Left lung (tissue), 14 donors: ENCODE measurements at places on chromosomes 16 and 17. TPM values are rescaled to one million over a fixed set of nuclear protein-coding genes. Genes with fewer than 3 reads are reported as not detected.

- no peak for DNase-seq
Observed at GRCh38 chr17:80474961-80475909, 1.2 kb downstream of the NPTX1 start.

IGSF6 gene
- 6.4 TPM for polyA plus RNA-seq

GRCh38 chr17:75418531-75418930 lies 13.1 kb upstream of the GRB2 start:
- DNase-seq = no peak

- DNase-seq = peak; percentile 41
Observed at GRCh38 chr17:82647593-82648164, 565 bp downstream of the WDR45B start.

CDC6 gene
- 20.3 TPM for polyA plus RNA-seq

GRCh38 chr17:4712526-4712925 lies 2.1 kb downstream of the ARRB2 start:
- no peak for DNase-seq

KRTAP4-11 gene
- 0.23 TPM for polyA plus RNA-seq

DNA sequence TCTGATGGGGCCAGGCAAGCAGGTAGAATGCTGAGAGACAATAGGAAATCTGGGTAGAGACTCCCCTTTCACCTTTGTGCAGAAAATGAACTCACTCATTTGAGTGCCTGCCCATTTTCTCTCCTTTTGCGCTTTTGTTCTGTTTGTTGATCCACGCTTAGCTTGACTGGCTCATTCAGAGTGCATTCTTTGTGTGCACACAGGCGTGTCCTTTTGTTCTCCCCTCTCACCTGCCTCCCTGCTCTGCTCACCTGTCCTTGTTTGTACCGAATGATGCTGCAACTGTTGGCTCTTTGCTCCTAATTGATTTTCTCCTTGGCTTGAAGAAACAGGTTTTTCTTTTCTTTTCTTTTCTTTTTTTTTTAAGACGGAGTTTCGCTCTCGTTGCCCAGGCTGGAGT lies 15.8 kb downstream of the PGS1 start:
- DNase-seq = no peak

GRCh38 chr16:88064889-88065746 lies 113.9 kb downstream of the BANP start:
- no peak for DNase-seq

DNA sequence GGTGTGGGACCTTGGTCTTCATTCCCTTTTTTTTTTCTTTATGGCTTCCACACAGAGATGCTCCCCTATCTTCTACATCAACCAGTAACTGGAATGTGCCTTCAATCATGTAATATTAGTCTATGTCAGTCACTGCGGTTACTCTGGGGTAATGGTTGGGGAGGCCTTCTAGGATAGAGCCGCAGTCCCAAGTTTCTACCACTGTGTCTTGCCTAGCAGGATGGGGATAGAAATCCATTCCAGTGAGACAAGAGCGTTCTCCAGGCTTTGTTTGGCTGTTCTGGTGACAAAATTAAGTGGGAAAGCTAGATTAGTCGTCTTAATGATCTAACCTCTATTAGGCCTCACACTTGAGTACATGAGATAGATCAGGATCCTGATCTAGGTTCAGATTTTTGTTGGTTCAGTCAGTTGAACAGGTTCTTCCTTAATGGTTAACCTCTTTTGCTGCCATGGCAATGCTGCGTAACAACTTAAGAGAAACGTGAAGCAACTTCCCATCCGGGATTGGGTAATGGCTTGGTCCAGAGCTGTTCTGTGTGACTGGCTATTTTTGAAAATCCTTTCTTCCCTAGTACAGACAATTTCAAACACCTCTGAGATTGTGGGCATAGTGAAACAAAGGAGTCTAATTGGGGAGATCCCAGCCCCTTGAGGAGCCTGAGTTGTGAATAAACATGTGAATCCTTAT lies 8.7 kb downstream of the MSL1 start:
- DNase-seq = no peak

HSD17B1 gene
- 4.8 TPM for polyA plus RNA-seq

SOCS1 gene
- 24.6 TPM for polyA plus RNA-seq

DNA sequence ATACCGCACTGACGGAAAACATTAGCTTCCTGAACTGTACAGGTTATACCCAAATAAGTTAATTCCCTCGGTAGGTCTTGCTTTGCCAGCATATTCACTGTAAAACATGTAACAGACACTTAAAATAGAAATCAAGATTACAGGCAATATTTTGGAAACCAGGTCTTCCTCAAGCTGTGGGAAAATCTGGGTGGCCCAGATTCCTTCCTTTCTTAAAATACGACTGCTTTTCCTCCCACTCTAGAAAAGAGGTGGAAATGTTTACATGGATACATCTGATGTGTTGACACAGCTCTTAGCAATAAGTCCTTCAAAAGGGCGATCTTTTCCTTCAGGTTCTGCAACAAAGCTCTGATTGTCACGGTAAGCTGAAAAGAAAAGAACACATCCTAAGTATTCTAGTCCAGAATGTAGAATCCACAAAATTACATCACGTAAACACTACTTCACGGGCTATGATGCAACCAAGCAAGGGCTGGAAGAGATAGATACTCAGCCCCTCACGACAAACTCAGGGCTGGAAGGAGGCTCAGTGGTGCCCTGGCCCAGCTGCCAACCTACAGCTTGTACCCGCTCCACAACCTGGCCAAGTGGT lies 18.4 kb downstream of the STX8 start:
- no peak for DNase-seq

CHST5 gene
- polyA plus RNA-seq = 0.48 TPM

DNA sequence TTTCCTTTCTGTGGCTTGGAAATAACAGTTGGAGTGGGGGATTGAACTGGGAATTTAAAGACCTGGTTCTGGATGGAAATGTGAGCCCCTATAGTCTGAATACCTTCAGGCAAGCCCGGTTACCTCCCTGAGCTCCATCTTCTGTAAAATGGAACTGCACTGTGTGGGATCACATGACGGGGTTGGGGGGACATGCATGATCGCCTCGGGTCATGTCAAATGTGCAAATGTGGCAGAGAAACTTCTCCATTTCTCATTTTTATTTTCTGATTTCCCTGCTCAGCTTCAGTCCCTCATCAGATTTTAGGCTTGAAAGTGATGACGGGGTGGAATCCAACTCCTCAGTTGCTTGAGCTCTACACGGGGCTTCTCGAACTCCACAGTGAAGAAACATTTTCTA lies 1.5 kb downstream of the MT1B start:
- DNase-seq = no peak

GNGT2 gene
- 4.2 TPM for polyA plus RNA-seq

DNA sequence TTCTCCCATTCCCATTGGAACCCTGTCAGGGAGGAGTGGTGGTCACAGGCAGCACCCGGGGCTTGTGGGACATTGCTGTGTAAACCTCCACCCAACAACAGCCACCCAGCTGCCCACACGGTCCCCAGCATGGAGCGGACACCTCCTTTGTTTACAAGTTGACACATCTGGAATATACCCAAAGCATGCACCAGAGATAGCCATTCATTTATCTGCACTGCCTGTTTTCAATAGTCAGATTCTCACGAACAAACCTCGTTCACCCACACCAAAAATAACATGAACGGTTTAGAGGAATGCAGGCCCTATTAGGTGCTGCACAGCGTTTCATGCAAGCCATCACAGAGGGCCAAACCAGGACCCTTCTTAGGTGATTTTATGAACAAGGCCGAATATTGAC lies 244.8 kb downstream of the FOXL1 start:
- no peak for DNase-seq

GRCh38 chr17:11690681-11691080 lies 92.4 kb downstream of the DNAH9 start:
- no peak for DNase-seq

ZNF385C gene
- 3.8 TPM for polyA plus RNA-seq

DNA sequence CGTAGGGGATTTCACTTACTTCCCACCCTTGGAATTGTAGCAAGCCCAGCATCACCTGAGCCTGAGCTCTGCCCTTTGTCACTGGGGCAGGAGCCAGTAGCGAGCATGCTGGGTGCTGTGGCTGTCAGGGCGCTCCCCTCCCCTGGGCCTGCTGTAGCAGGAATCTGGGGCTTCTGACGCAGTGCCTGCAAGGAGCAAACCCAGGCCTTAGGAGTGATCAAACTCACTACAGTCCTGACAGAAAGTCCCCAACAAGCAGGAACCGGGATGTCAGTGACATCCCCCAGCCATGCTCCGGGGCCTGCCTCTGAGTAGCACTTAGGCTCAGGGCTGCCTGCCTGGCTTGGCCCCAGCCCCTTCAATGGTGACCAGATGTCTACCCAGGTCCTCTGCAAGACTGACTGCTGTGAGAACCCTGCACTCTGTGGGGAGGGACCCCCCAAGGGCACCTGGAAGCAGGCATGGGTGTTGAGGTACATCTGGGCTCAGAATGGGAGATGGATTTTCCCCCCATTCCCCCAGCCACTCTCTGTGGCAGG lies 23.5 kb downstream of the PLD6 start:
- DNase-seq = peak; percentile 44

ABCC12 gene
- 0.15 TPM for polyA plus RNA-seq

- DNase-seq = no peak
Observed at GRCh38 chr17:56665864-56666263, 72.4 kb downstream of the NOG start.

DNA sequence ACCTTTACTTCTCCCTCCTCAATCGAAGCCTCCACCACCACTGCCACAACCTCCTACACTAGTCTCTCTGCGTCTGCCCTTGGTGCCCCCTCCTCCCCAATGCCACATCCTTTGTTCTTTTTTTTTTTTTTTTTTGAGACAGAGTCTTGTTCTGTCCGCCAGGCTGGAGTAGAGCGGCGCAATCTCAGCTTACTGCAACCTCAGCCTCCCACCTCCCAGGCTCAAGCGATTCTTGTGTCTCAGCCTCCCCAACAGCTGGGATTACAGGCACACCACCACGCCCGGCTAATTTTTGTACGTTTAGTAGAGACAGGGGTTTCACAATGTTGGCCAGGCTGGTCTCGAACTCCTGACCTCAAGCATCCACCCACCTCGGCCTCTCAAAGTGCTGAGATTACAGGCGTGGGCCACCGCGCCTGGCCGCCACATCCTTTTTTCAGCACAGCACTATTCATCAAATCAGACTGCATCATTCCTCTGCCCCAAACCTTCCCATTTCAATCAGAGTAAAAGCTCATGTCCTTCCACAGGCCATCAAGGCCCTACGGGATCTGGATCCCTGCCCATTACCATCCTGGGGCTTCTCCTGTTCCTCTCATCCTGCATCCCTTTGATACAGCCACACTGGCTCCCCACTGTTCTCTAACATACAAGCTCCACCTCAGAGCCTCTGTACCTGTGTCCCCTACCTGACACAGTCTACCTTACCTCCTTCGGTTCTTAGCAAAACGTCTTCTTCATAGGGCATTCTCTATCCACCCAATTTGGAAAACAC lies 2.0 kb downstream of the KLHL11 start:
- no peak for DNase-seq

FOXC2 gene
- polyA plus RNA-seq = 0.81 TPM

DNA sequence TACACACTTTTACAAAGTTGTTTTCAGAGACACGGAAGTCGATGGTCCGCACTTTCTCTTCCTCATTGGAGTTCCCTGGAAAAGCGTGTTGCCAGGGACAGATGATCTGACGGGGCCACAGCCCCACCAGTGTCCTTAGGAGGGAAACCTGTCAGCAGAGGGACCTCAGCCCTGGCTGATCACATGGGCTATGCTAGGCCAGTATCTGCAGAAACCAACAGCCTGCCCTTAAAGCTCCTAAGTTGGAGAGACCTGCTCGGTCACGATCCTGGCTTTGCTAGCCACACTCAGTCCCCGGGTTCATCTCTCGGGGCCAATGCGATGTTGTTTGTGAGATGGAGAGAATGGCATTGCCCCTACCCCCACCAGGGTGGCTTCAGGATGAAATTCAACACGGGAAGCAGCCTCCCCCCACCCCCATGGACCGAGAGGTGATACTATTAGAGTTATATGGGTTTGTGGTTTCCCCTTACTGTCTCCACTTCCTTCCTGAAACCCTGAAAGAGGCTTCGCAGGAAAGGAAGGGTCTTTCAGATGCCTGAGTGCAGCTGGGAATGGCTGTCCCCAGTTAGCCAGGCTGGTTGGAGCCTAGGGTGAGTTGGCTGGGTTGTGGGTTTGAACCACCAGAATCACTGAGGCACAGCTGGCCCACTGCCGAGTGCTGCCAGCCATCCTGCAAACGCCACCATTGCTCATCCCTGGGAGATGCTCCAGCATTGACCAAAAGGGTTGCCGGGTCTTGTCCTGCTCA lies 16.6 kb downstream of the RMI2 start:
- DNase-seq = no peak

DNA sequence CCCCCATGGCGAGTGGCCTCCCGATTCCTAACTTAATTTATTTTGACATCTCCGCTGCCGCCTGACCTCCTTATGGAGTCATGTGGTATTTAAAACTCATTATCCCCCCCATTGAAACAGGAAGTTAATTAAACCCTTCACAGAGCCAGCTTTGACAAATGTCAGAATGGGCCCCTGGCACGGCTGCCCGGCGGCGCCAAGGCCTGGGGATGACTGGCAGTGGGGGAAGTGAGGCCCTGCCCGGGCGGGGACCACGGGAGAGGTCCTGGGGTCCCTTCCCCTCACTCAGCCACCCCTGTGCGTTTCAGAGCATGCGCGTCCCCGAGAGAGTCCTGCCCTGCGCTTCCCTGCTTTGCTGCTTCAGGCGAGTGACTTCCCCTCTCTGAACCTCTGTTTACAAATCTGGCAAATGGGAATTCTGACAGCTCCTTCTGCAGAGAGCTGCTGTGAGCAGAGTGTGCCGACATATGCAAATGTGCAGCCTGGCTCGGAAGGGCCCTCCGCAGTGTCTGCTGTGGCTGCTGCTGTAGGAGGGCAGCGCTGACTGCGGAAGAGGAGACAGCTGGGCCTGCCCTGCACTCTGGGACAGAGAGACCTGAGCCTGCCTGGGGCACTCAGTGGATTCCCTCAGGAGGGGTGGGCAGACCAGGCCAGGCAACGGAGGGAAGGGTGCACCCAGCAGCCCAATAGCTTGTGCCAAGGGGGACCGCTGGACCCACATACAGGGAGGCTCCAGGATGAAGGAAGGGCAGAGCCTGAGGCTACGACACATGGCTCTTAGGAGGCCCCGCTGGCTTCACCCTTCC lies 4.4 kb upstream of the ZFPM1 start:
- no peak for DNase-seq

- DNase-seq = no peak
Observed at GRCh38 chr16:80894091-80894490, 89.7 kb upstream of the CDYL2 start.

ZNF200 gene
- 13.3 TPM for polyA plus RNA-seq

DNA sequence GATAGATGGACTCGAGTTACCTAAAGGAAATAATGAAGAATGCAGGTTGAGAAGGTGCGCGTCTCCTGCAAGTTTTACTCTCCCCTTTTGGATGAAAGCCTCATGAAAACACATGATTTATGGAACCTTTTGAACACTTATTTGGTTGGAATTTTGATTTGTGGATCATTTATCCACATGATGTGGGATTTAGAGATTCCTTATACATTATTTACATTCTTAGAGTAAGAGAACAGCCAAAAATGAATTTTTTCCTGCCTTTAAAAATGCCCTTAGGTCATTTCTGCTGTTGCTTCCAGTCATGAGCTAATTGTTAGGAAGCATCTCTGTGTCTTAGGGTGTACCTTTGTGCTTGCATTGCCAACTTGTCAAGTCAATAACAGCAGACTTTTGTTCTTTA lies 99.9 kb downstream of the RPTOR start:
- DNase-seq = no peak

- DNase-seq = no peak
Observed at GRCh38 chr16:80846680-80847079, 42.3 kb upstream of the CDYL2 start.

- no peak for DNase-seq
Observed at GRCh38 chr17:65109990-65110680, 27.0 kb upstream of the RGS9 start.

C17orf67 gene
- 4.3 TPM for polyA plus RNA-seq
